Left renal cortex interstitium (tissue), 4 donors: ENCODE measurements at places on chromosomes 2 and 18. TPM values are rescaled to one million over a fixed set of nuclear protein-coding genes. Genes with fewer than 3 reads are reported as not detected.

CNDP1 gene
- polyA plus RNA-seq: 0.91 TPM

TEKT4 gene
- polyA plus RNA-seq: 0.22 TPM

RGPD4 gene
- not detected for polyA plus RNA-seq

VWC2L gene
- 0.07 TPM for polyA plus RNA-seq

PJVK gene
- polyA plus RNA-seq: 9.9 TPM

SP140 gene
- 0.76 TPM for polyA plus RNA-seq

DLX1 gene
- 0.25 TPM for polyA plus RNA-seq

UBE2E3 gene
- polyA plus RNA-seq: 257 TPM

AMER3 gene
- polyA plus RNA-seq: 0.03 TPM

HAAO gene
- 56.0 TPM for polyA plus RNA-seq

SLC23A3 gene
- polyA plus RNA-seq: 10.8 TPM

UGT1A5 gene
- polyA plus RNA-seq: not detected

TIA1 gene
- polyA plus RNA-seq: 376 TPM

CYRIA gene
- polyA plus RNA-seq: 2.6 TPM

SKA1 gene
- polyA plus RNA-seq: 5.7 TPM

ZNF385B gene
- 12.2 TPM for polyA plus RNA-seq

CCDC121 gene
- polyA plus RNA-seq: 11.1 TPM

SLC19A3 gene
- 10.3 TPM for polyA plus RNA-seq

FBXO48 gene
- 2.5 TPM for polyA plus RNA-seq

TMEM17 gene
- polyA plus RNA-seq: 5.7 TPM

GAREM2 gene
- 6.9 TPM for polyA plus RNA-seq

GPR39 gene
- 4.6 TPM for polyA plus RNA-seq

HOXD10 gene
- polyA plus RNA-seq: 159 TPM

MAPK4 gene
- polyA plus RNA-seq: 8.4 TPM

ZNF396 gene
- polyA plus RNA-seq: 5.0 TPM

COLEC12 gene
- polyA plus RNA-seq: 24.0 TPM

HK2 gene
- polyA plus RNA-seq: 9.3 TPM

ABHD1 gene
- polyA plus RNA-seq: 1.6 TPM

FTCDNL1 gene
- polyA plus RNA-seq: 1.3 TPM
